T-helper 17 cell (primary cell): ENCODE measurements at places on chromosomes 5 and 9. TPM values are rescaled to one million over a fixed set of nuclear protein-coding genes. Genes with fewer than 3 reads are reported as not detected.
A peak's percentile ranks its signal among the peaks of the same experiment; 100 is the strongest.

DNA sequence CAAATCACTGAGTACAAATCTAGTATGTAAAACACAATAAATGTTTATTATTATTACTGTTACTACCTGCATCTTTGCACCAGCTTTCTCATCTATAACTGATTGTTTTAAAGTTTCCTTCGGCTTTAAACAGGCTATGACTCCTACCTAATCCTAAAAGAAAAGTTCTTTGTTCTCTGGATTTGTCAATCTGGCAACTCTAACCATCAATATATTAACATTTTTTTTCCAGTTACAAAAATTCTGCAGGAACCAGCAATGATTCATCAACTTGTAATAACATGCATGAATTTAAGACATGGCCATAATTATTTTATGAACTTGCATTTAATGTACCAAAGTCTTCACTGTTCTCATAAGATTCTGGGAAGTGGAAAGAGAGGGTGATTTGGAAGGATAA is 228.5 kb downstream of the PIK3R1 start:
- H3K4me3 ChIP-seq: no peak overlapping the region
- H3K27ac ChIP-seq: no peak overlapping the region
- H3K4me1 ChIP-seq: peaks cover 4% of the 10 kb centered on the region
- no peaks in the 10 kb centered on the region for H3K36me3 ChIP-seq

DNA sequence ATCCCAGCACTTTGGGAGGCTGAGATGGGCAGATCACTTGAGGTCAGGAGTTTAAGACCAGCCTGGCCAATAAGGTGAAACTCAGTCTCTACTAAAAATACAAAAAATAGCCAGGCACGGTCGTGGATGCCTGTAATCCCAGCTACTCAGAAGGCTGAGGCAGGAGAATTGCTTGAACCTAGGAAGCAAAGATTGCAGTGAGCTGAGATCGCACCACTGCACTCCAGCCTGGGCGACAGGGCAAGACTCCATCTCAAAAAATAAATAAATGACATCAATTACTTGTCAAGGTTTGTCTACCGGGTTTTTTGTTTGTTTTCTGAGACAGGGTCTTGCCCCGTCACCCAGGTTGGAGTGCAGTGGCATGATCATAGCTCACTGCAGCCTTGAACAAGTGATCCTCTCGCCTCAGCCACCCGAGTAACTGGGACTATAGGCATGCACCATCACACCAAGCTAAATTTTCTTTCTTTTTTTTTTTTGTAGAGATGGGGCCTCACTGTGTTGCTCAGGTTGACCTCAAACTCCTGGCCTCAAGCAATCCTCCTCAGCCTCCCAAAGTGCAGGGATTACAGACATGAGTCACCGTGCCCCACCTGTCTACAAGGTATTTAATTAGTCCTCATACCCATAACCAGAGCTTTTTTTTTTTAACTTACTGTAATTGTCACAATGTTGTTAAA is 64.9 kb downstream of the SUSD1 start:
- peaks cover 2% of the 10 kb centered on the region for H3K36me3 ChIP-seq
- no peak for DNase-seq
- peaks cover 5% of the 10 kb centered on the region for H3K4me1 ChIP-seq

- DNase-seq: no peak
- no peaks in the 10 kb centered on the region for H3K36me3 ChIP-seq
- H3K4me3 ChIP-seq: no peak overlapping the region
Measured at GRCh38 chr9:18330401-18331309, 143.3 kb upstream of the ADAMTSL1 start.

DNA sequence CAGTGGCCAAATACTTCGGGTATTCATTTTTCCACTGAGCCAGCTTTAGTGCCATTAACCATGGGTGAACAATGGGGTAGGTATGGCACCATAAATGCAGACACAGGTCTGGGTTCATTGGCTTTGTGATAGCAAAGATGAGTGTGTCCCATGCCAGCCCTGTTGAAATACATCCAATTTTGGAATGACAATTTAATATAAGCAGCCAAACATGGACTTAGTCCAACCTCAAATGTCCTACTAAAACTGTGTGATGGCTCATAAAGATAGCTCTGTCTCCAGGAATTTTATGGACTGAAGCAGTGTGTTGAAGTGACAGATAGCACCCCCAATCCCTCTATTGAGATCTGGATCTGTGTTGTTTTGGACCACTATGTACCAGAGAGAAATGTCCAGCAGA is 514.9 kb downstream of the RASEF start:
- no peaks in the 10 kb centered on the region for H3K27me3 ChIP-seq
- H3K4me3 ChIP-seq: no peak overlapping the region
- H3K36me3 ChIP-seq: no peaks in the 10 kb centered on the region
- no peak for DNase-seq
- no peak overlapping the region for H3K27ac ChIP-seq

- no peaks in the 10 kb centered on the region for H3K36me3 ChIP-seq
- H3K27me3 ChIP-seq: peaks cover 6% of the 10 kb centered on the region
- H3K4me3 ChIP-seq: no peak overlapping the region
Measured at GRCh38 chr9:119284118-119284517, 85.1 kb downstream of the BRINP1 start.

- no peak overlapping the region for H3K4me3 ChIP-seq
- no peaks in the 10 kb centered on the region for H3K27me3 ChIP-seq
- H3K4me1 ChIP-seq: peaks cover 19% of the 10 kb centered on the region
- H3K36me3 ChIP-seq: peaks cover 2% of the 10 kb centered on the region
Measured at GRCh38 chr9:104907278-104907951, 20.5 kb downstream of the ABCA1 start.

The MRPS2 gene
- 25.0 TPM for total RNA-seq

The SLC12A2 gene
- total RNA-seq: 19.2 TPM

The PCAT7 gene
- total RNA-seq: not detected

The ADCY2 gene
- not detected for total RNA-seq

The IL5 gene
- not detected for total RNA-seq

GRCh38 chr5:153347611-153348010 is 142.9 kb upstream of the GRIA1 start:
- no peak for DNase-seq
- no peak overlapping the region for H3K4me3 ChIP-seq
- H3K27ac ChIP-seq: no peak overlapping the region

The ADAMTS6 gene
- total RNA-seq: 2.4 TPM

DNA sequence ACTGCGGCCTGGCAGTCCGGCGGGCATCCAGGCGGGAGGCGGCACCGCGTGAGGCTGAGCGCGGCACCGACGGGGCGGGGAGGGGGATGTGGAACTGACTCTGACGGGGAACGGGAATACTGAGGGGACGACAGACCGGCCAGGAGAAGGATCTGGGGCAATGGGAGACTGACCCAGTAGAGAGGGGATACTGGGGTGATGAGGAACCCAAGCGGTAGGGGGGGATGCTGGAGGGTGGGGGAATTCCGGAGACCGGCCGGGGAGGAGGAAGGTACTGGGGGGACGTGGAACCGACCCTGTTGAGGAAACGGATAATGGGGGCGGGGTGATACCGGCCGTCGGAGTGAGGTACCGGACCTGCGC is 423 bp downstream of the IPPK start:
- H3K4me1 ChIP-seq: peaks cover 30% of the 10 kb centered on the region
- DNase-seq: no peak
- no peaks in the 10 kb centered on the region for H3K27me3 ChIP-seq
- peaks cover 4% of the 10 kb centered on the region for H3K36me3 ChIP-seq

GRCh38 chr5:158384535-158385481 is 525.9 kb upstream of the CLINT1 start:
- no peaks in the 10 kb centered on the region for H3K4me1 ChIP-seq
- H3K27ac ChIP-seq: no peak overlapping the region
- peaks cover 5% of the 10 kb centered on the region for H3K27me3 ChIP-seq
- no peaks in the 10 kb centered on the region for H3K36me3 ChIP-seq
- no peak overlapping the region for H3K4me3 ChIP-seq

The EPB41L4A gene
- total RNA-seq: 0.50 TPM

DNA sequence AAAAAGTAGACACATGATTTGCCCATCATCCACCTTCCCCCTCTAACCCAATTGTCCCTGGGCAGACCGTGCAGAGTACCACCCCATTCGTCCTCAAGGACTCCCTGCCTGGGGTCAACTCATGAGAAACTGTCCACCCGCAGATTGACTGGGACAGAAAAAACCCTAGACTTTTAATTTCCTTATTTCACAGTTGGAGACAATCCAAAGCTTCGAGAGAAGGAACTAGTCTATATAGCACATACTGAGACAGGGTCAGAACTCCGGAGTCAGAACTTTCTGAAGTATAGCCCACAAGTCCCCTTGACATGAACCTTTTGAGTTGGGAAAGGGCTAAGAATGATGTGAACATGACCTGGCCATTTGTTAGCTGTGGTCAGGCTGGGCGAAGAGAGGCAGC is 7.5 kb upstream of the GPX3 start:
- H3K27ac ChIP-seq: no peak overlapping the region
- peaks cover 4% of the 10 kb centered on the region for H3K4me1 ChIP-seq
- H3K27me3 ChIP-seq: peaks cover 20% of the 10 kb centered on the region
- H3K36me3 ChIP-seq: peaks cover 3% of the 10 kb centered on the region
- H3K4me3 ChIP-seq: no peak overlapping the region

- DNase-seq: no peak
- peak overlapping the region; percentile 88 for H3K4me3 ChIP-seq
- H3K4me1 ChIP-seq: peaks cover 92% of the 10 kb centered on the region
- peak overlapping the region; percentile 99 for H3K27ac ChIP-seq
- H3K27me3 ChIP-seq: no peaks in the 10 kb centered on the region
Measured at GRCh38 chr9:89466451-89467277, 31.2 kb downstream of the SEMA4D start.

- no peak for DNase-seq
- H3K27ac ChIP-seq: no peak overlapping the region
- peaks cover 4% of the 10 kb centered on the region for H3K36me3 ChIP-seq
- H3K27me3 ChIP-seq: peaks cover 6% of the 10 kb centered on the region
- no peak overlapping the region for H3K4me3 ChIP-seq
Measured at GRCh38 chr9:130361873-130362362, 82.8 kb upstream of the ASS1 start.

- H3K27ac ChIP-seq: no peak overlapping the region
- no peak overlapping the region for H3K4me3 ChIP-seq
- H3K4me1 ChIP-seq: no peaks in the 10 kb centered on the region
- peaks cover 63% of the 10 kb centered on the region for H3K27me3 ChIP-seq
- H3K36me3 ChIP-seq: peaks cover 2% of the 10 kb centered on the region
- DNase-seq: no peak
Measured at GRCh38 chr5:58410441-58410840, 49.4 kb downstream of the PLK2 start.

The DND1 gene
- 1.2 TPM for total RNA-seq

The ZNF618 gene
- 0.60 TPM for total RNA-seq

The DBH gene
- total RNA-seq: not detected

DNA sequence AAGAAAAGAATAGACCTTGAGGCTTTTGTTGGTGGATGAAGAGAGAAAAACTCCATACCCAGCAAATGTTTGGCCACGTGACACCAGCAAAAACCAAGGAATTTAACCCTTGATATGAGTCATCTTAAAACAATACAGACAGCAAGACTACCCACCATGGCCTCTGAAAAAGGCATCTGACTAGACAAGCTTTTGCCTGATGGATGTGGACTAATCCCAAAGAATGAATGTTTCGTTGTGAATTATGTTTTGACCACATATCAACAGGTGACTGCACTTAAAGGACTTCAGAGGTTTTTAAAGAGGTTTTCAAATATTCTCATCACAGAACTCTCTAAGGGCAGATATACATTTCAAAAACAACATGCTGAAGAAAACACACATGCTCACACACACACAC is 33.0 kb upstream of the SLC1A3 start:
- no peak overlapping the region for H3K27ac ChIP-seq
- H3K27me3 ChIP-seq: no peaks in the 10 kb centered on the region
- H3K4me1 ChIP-seq: no peaks in the 10 kb centered on the region
- no peak for DNase-seq
- H3K36me3 ChIP-seq: no peaks in the 10 kb centered on the region

DNA sequence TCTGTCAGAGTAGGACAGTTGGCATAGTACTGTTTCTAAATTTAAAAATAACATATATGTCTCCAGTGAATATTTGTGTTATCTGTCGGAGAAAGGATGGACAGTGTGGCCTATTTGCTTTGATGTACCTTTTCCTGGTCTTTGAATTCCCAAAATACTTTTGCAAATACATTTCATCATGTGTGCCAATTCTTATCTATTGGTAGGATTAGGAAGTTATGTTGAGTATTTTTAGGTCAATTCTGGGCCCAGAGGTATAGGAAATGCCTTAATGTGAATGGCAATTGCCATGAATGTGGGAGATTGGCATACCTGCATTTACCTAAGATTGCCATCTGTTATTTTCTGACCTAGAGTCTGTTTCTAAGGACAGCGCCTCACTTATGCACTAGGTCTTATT is 5.8 kb downstream of the FOCAD start:
- DNase-seq: no peak
- H3K27ac ChIP-seq: no peak overlapping the region
- peaks cover 2% of the 10 kb centered on the region for H3K36me3 ChIP-seq
- peaks cover 12% of the 10 kb centered on the region for H3K4me1 ChIP-seq
- H3K27me3 ChIP-seq: no peaks in the 10 kb centered on the region

The PRDM9 gene
- total RNA-seq: not detected

The BBLN gene
- total RNA-seq: 87.9 TPM
